ENCODE measurements at places on chromosomes 5 and 9. TPM values are rescaled to one million over a fixed set of nuclear protein-coding genes. Genes with fewer than 3 reads are reported as not detected.

DNA sequence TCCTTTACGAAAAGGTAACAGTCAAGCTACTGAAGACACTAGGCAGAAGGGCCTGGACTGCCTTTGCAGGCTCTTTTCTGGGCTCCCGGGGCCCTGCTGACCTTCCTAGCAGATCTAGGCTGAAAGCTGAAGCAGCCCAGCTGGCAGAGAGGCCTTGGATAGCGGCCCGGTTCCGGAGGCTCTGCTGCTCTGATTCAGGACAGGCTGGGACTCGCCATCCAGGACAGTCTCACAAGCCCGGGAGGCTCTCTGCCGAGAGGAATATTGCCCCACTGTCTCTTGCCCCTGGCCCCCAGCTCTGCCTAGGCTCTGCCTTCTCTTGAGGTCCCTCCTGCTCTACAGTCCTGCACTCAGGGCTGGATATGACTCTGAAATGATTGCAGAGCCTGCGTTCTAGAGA lies 67.8 kb downstream of the PSD2 start:
- DNase-seq: peak; percentile 42

- DNase-seq: no peak
These were observed 188.6 kb downstream of the CTNND2 start for GRCh38 chr5:11715461-11716196.

DNA sequence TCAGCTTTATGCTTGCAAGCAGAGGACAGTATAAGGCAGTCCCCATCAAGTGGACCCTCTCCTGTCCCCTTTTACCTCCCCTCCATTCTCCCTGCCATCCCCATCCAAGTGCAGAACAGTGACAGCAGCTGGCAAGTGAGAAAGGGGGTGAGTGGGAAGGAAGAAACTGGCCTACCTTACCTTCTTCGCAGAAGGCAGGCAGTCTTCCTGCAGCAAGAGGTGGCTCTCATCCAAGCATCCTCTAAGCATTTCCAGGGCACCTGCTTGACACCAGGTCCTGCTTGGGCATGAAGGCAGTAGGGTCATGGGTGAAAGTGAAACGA lies 77.3 kb upstream of the SH3PXD2B start:
- DNase-seq: no peak

GRCh38 chr5:62585306-62585705 lies 6.7 kb downstream of the LRRC70 start:
- DNase-seq: no peak

DNA sequence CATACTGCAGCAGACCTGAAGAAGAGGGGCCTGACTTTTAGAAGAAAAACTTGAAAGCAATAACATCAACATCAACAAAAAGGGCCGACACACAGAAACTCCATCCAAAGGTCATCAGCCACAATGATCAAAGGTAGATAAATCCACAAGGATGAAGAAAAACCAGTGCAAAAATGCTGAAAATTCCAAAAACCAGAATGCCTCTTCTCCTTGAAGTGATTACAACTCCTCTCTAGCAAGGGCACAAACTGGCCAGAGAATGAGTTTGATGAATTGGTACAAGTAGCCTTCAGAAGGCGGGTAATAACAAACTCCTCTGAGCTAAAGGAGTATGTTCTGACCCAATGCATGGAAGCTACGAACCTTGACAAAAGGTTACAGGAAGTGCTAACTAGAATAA lies 186.2 kb upstream of the RAI14 start:
- DNase-seq: no peak

GRCh38 chr5:72191404-72191803 lies 84.1 kb downstream of the MAP1B start:
- no peak for DNase-seq

DNA sequence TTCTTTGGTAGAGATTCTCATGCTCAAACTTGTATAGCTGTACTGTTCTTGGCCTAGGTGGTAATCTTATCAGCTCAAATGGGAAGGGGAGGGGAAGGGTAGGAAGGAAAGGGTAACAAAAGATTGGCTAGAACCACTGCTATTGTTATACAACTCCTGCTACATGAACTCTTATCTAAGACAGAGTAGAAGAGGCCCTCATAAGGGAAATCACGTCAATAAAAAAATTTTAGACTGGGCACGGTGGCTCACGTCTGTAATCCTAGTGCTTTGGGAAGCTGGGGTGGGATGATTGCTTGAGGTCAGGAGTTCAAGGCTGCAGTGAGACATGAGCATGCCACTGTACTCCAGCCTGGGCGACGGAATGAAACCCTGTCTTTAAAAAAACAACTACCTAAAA lies 15.9 kb downstream of the STOM start:
- DNase-seq: peak; percentile 59

DNA sequence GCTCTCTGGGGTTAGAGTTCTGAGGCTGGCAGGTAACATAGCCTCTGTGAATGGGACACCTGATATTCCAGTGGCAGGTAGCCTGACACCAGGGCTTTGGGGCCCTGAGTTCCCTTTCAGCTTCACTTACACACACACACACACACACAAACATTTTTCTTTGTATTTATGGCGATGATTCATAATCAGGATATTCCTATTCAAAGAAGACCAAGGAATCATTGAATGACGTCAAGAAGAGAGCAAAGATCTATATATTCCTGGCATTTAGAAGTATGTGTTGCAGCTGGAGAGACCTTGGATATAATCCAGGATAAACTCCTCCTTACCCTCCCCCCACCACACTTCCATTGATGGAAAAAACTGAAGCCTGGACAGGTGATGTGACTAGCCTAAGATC lies 7.9 kb upstream of the ENTREP1 start:
- no peak for DNase-seq

DNA sequence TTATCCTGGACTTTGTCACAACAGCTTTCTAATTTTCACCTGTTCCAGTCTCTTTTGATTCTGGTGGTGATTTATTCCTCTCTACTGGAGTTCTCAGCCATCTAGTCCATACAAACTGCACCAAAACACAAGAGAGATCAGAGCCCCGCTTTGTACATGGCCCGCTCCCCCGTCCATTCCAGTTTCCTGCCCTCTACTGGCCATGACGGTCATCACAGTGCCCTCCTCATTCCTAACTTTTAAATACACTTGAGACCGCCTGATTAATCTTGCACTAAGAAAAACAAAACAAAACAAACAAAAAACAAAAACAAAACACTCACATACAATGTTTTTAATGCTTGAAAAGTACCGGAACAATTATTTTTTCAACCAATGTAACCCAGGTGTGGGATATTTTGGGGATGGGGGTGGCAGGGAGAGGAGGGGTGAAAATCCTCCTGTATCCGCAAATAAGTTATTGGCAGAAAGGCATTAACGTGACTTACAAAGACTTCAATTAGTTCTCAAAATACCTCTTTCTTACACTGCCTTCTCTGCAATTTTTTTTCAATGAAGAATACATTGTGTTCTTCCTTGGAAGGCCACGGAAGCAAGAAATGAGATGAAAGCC lies 84.8 kb upstream of the PAM start:
- no peak for DNase-seq

DNA sequence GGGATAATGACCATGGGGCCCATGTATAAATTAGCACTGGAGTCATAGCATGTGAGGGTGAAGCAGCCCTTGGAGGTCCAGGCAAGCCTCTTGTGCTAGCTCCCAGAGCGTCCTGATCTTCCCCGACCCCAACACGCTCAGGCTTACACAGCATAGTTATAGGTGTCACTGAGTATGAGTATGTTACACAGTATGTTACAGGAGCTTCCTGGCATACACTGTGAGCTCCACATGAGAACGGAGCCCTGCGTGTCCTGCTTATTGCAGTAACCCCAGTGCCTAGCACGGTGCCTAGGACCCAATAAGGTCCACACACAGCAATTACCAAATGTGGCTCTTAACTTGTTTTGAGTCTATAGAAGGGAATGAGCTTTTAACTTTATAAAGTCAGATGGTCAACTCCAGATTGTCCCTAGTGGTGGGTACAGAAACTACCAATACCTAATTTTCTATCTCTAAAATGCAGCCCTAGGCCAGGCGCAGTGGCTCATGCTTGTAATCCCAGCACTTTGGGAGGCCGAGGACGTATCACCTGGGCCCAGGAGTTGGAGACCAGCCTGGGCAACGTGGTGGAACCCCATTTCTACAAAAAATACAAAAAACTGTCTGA lies 64.1 kb downstream of the PLAC8L1 start:
- no peak for DNase-seq

DNA sequence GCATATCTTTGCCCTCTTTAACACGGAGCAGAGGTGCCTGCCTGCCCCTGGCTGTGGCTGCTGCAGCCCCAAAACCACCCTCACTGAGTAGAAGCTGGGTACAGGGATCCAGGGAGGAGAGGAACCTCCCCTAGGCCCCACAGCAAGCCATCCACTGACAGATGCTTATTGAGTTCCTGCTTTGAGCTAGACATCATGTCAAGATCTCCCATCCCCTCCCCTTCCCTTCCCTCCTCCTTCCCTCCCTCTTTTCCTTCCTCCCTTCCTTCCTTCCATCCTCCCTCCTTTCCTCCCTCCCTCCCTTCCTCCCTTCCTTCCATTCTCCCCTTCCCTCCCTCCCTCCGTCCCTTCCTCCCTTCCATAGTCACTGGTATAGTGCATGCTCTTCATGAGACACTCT lies 29.3 kb downstream of the GOLGA2 start:
- peak; percentile 44 for DNase-seq

DNA sequence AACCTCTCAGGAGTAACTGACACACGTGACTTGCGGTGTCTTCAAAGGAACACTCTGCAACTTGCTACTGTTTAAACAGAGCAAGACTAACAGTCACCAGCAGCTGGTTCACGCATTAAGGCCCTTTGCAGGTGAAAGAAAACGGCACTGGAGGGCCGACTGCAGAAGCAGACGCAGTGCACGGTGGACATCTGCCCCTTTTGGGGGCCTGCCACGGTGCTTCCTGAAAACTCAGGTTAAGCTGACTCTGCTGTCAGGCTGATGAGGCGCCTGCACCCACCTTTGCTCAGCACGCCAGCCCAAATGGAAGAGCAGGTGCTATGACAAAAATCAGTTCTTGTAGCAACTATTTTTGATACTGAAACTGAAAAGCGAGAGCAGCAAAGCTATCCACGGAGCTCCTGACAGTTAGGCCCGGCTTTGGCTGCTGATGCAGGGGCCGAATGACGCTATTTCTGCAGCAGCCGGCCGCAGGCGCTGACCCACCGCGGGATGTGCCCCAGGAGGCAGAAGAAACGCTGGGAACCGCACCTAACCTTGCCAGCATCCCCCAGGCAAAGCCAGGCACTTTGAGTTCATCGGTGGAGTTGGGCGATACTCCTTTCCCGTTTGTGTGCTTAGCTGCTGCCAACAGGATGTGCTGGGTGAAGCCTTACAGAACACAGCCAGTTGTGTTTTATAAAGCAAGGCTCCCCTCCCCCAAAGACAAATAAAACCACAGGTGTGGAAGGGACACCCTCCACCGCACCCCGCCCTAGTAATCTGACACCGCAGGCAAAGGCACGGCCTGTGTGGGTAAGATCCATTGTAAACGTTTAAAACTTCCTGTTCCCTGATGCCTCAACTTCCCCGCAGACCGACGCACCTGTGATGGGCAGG lies 21.1 kb upstream of the TERT start:
- DNase-seq: no peak

DNA sequence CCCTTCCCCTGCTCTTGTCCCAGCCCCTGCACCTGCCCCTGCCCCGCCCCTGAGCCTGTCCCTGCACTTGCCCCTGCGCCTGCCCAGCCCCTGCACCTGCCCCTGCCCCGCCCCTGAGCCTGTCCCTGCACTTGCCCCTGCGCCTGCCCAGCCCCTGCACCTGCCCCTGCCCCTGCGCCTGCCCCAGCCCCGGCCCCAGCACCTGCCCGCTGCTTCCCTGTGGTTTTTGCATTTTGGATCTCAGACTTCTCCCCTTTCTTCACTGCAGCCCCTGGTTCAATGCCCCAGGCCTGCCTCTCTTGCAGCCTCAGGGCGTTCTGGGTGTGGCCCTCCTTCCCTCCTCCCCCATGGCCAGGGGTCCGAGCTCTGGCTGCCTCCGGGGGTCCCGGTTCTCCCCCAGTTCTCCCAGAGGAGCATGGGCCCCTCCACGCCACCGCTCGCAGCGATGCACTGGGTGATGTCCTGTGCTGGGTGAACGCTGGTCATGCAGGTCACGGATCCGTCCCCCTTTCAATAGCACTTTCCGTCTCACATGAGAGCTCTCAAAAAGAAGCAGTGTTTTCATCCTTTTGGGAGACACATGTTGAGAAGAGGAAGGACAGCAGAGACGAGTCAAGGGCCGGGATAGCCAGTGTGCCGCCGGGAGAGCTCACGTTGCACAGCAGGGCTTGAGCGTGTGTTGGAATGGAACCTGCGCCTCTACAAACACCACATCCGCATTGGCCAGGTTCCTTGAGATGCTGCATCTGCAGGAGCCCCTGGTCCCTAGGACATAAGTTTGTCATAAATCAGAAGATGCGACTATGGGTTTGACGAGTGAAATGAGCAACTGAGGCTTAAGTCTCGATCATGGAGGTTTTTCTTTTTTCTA lies 44.0 kb upstream of the IRX4 start:
- DNase-seq: no peak

DNA sequence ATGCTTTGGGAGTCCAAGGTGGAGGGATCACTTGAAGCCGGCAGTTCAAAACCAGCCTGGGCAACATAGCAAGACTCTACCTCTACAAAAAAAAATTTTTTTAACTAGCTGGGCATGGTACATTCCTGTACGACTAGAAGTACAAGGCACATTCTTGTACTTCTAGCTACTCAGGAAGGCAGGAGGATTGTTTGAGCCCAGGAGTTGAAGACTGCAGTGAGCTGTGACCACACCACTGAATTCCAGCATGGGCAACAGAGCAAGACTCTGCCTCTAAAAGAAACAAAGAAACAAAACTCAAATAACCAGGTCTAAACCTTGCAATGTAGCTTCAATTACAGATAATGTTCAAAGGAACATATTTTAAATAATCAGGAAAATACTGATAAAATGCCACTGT lies 56.2 kb downstream of the SSBP2 start:
- DNase-seq: no peak

GRCh38 chr5:131114754-131115153 lies 50.3 kb downstream of the HINT1 start:
- DNase-seq: no peak

- no peak for DNase-seq
These were observed 217.4 kb upstream of the ADAMTSL1 start for GRCh38 chr9:18256568-18256967.

DNA sequence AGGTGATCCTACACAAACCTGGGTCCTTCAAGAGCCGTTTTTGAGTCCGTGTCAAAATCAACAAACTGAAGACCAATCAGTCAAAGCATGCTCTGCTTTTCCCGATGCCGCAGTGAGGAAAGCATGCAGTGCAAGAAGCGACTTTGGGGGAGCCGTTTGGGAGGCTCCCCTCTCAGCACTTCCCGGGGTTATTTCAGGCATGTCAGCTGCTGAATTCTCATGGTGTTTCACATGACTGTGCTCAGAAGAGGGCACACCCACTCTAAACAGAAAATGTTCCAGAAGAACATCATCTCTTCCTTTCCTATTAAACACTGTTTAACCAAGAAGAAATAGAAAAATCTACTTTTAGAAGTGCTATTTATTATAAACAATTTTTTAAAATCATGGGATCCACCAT lies 125.5 kb downstream of the EPB41L4A start:
- no peak for DNase-seq

Gene FUT7
- total RNA-seq: 0.96 TPM

Gene PCDHB11
- total RNA-seq: 5.1 TPM

Gene FAXDC2
- total RNA-seq: 32.3 TPM

Gene MPDZ
- total RNA-seq: 61.2 TPM

Gene PAPPA
- total RNA-seq: 26.0 TPM

Gene AQP3
- total RNA-seq: 14.2 TPM

Gene VLDLR
- 23.6 TPM for total RNA-seq

Gene NR6A1
- total RNA-seq: 0.72 TPM

Data from umbilical cord (tissue), 2 donors.